ENCODE measurements at places on chromosomes 4 and X.
A peak's percentile ranks its signal among the peaks of the same experiment; 100 is the strongest.

DNA sequence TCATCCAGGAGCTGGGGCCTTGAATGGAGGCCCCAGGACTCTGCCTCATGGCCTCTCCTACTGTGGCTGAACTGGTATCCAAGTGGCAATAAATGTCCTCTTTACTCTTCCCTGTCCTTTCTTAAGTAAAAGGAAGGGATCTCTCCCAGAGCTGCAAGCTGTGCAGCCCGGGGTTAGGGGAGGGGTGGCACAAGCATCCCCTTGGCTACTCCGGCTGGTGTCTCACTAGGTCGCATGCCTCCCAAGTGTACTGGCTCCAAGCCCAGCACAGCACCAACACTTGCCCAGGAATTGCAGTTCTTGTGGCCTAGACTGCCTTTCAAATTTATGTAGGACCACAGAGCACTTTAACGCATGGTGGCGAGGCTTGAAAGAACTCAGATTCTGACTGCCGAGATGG is 44.7 kb upstream of the MED14 start:
- no peak for DNase-seq

DNA sequence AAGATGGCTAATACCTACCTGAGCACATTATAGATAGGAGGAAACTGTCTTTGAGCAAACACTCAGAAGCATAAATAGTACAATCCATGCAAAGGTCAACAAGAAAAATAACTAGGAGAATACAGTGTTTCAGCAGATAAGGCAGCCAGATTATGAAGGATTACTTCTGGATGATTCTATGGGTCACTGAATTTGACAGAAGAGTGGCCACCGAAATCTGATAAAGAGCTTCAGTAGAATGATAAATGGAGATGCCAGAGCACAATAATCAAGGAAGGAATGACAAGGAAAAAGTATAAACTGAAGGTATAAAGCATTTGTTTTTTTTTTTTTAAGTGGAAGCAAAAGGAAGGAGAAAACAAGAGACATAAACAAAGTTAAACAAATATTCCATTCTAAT is 58.7 kb downstream of the ELF2 start:
- no peak for DNase-seq

- no peak for DNase-seq
These were observed 430.6 kb downstream of the BCOR start for GRCh38 chrX:39667191-39667590.

DNA sequence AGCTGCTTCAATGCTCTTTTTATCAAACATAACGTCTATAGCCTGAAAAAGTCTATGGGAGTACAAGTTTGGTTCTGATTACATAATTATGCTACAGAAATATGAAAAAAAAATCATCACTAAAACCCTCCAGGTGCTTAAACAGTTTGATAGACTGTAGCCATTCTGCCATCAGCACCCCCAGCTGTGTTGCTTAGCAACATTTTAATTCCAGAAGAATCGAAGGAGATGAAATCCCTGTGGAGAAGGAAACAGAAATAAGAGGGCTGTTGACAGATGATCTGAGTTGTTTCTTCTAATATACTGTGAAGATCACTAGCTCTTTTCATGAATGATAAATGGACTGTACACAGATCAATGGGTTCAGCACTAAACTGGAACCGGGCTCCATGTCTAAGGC is 402.8 kb downstream of the AFF2 start:
- no peak for DNase-seq

DNA sequence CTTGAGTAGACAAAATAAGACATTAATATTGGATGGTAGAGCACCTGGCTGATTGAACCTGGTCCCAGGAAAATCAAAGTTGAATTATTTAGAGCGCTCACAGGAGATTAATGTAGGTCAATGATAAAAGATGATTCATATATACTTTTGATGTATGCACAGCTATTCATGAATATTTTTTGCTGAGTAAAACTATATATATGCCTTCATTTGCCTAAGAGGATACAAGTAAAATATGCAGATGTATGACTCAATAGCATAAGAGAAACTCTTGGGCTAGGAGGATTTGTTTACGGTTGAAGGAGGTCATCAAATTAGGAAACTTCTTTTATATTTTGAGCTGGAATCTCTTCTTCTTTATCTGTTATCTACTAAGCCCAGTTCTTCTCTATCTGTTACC is 202.7 kb upstream of the HS3ST1 start:
- DNase-seq: no peak

DNA sequence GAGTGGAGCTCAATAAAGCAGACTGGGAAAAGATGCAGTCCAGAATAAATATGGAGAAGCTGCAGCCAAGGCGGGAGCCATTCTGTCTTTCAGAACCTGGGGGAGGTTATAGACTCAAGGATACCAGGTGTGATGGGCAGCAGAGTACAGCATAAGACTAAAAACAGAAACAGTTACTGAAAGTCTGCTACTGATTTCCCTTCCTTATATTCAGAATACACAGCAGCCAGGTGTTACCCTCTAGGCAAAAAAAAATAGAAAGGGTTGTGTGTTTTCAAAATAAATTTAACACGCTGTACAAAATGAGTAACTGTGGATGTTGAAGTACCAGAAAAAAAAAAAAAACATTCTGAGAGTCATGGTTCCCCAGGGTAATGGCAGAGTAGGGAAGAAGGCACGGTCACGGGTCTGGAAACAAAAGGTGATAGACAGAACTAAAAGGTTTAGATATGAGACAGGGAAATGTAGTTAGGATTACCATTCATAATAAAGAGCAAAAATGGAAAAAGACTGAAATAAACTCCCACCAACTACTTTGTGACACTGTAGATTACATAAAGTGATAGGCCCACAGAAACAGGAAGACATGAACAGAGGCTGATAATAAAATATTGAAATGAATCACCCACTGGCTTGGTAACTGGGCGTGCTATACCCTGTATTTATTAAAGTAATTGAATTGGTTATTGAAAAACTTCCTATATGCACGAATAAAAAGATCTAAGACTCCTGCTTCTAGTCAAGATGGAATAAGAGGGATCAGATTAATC is 10.8 kb upstream of the HHIP start:
- DNase-seq: no peak

DNA sequence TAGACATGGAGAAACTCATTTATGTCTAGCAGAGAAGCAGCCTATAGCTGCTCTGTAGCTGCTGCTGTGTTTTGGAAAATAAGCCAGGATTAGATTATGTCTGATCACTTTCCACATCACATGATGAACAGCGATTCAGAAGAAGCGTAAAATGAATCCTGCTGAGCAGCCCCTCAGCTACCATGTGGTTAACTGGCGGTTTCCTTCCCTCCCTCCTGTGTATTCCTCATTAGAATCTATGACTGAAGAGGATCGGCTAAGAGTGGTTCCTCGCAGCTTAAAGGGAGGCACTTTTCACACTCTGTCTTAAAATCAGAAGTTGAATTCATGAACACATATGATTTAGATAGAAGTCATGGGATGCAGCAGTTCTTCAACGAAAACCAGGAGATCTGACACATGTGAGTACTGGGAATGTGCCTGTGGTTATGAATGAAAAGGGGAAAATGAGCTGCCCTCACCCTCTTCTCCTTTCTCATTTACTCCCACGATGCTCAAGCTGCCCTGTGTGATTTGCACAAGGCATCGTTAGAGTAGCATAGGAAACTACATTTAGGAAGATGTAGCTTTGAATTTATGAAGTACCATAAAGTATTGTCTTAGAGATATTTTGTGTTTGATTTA is at the start of gene PPEF1:
Gene PPEF1 (plus strand): TSS at position 220 of the 624 bp plus-strand sequence. CDS start 136 bp downstream, at position 356.
- DNase-seq: peak; percentile 74

DNA sequence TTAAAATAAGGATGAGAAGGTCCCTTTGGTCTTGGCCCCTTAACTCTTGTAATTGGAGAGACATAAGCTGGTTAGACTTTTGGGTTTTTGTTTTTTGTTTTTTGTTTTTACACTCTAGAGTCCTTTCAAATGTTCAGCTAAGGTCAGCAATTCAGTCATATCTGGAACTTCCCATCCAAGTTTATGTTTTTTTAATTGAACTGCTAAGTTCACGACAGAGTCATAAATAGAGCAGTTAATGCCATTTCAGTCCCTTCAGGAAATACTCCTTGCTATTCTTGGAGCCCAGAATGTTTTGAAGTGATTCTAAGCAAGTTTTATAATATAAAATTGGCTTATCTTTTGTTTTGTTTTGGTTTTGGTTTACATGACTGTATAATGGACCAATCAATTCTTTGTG is 329.4 kb upstream of the PABPC4L start:
- DNase-seq: no peak

DNA sequence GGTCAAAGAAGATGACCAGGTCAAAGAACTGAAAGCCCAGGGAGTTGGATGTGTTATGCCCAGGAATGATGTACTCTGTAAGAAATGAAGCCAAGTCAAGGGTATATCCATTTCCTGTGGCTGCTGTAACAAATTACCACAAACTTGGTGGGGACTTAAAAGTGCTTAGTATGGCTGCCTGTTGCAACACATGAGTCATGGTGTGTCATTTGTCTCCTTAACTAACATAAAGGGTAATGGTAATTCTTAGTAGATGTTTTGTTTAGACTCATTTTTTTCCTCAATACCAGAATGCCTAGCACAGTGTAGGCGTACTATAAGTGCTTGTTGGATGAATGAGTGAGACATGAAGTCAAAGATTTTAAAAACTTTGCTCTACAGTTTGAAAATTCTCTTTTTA is 45.7 kb downstream of the SYTL5 start:
- DNase-seq: no peak

GRCh38 chr4:48756689-48757220 is 23.3 kb downstream of the FRYL start:
- DNase-seq: no peak

GRCh38 chr4:3710451-3711182 is 55.6 kb upstream of the ADRA2C start:
- no peak for DNase-seq

DNA sequence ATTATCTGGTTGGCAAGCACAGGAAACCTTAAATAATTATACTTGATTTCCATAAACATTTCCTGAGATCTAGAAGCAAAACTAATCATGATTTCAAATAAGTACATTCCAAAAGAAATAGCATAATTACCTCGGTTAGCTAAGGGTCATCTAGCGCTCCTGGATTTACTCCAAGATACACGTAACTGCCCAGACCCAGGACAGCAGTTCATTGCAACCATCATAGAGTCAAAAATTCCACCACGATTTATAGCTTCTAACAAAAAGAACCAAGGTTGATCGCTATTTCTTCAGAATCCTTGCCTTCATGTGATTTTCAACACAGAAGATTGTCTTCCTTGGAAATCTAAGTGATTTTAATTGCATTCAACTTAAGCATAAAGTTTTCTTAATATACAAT is 1235.5 kb upstream of the TENM3 start:
- no peak for DNase-seq

DNA sequence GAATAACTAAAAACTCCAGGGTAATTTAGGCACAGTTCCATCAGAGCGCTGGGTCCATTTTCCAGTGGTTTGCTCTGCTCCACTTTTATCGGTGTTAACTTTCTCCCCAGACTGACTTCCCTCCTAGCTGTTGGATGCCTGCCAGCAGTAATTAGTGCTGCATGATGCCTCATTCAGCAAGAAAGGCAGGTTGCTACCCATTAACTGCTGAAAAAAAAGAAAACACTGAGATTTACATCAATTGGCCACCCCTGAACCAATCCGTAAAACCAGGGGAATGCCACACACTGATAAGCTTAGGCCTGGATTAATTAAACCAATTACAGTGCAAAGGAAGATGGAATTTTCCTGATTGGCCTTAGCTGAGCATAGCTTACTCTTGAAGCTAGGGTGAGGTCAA is 182.4 kb upstream of the CXXC4 start:
- no peak for DNase-seq

- DNase-seq: no peak
These were observed 3.9 kb upstream of the PRSS12 start for GRCh38 chr4:118356731-118357130.

- DNase-seq: no peak
These were observed 71.3 kb downstream of the POU4F2 start for GRCh38 chr4:146709956-146710355.

DNA sequence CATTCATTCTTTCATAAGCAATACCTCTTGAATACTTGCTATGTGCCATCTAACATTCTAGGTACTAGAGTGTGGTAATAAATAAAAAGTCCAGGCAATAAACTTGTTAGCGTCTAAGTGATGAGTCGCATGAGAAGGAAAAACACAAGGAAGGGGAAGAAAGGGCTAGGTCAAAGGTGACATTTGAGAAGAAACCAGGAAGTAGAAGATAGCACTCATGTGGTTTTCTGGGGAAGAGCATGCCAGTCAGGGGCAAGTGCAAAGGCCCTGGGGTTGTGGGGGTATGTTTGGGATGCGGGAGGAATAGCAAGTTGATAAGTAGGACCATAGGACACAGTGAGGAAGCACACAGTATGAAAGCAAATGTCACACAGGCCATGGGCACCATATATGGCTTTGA is 157.0 kb downstream of the TSPAN5 start:
- DNase-seq: no peak

DNA sequence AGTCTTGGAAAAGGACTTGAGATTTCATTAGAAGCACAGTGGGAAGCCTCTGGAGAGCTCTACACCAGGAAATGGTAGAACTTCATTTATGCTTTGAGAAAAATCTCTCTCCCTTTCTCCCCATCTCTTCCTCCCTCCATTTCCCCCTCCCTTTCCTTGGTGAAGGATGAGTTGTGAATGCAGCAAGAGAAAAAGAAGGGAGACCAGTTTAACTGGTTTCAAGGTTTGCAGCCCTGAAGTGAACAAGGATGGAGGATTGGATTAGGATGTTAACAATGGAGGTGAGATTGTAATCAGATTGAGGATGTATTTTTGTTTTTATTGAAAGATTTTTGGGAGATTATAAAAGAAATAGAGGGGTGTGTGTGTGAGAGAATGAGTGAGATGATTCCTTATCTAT is 99.5 kb downstream of the ANK2 start:
- DNase-seq: no peak

GRCh38 chr4:152540293-152540674 is 4.4 kb upstream of the FBXW7 start:
- no peak for DNase-seq

DNA sequence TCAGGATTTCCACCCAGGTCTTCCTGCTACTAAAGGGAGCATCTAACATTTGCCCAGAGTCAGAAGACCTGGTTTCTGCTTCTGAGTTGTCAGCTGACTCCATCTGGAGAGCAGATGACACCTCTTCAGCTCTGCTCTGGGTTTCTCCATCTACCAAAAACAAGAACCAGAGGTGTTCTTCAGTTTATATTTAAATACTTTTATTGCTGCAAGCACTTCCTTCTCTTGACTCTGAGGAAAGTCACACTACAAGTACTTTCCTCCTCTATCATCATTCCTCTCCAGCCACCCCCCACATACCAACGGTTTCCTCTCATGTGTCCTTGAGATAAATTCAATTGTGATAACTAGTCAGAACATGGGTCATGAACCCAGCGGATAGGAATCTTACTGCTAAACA is 88.4 kb downstream of the PPP3CA start:
- DNase-seq: no peak

GRCh38 chr4:5654791-5655190 is 53.6 kb downstream of the EVC2 start:
- no peak for DNase-seq

DNA sequence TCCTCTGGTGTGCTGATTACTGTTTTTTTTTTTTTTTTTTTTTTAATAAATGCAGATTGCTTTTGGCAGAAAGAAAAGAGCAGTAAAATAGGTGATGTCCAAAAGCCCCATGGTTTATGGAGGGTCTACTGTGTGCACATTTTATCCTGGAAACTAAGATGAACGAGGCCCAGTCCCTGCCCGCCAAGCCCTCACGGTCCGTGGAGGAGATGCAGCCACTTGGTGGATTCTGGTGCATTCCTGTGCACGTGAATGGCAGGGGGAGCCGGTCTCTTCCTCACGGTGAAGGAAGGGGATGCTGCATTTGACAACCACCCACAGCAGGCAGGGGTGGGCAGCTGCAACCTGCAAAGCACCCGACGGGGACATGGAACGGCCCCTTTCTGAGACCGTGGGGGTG is 100.2 kb upstream of the AFAP1 start:
- no peak for DNase-seq

GRCh38 chrX:68438575-68438974 is 5.3 kb upstream of the OPHN1 start:
- no peak for DNase-seq
